ENCODE measurements at places on chromosomes 16 and 17.

GRCh38 chr17:76612977-76613851 lies 27.6 kb upstream of the ST6GALNAC2 start:
- no peaks in the 10 kb centered on the region for H3K4me1 ChIP-seq
- H3K36me3 ChIP-seq: no peaks in the 10 kb centered on the region
- H3K27me3 ChIP-seq: peaks cover 29% of the 10 kb centered on the region
- no peak overlapping the region for H3K27ac ChIP-seq

- no peaks in the 10 kb centered on the region for H3K4me1 ChIP-seq
- no peak overlapping the region for H3K27ac ChIP-seq
- no peak for DNase-seq
- no peaks in the 10 kb centered on the region for H3K36me3 ChIP-seq
- peaks cover 4% of the 10 kb centered on the region for H3K27me3 ChIP-seq
Observed at GRCh38 chr16:82287937-82288336, 117.9 kb upstream of the MPHOSPH6 start.

- peak overlapping the region; percentile 90 for H3K27ac ChIP-seq
- DNase-seq: peak; percentile 77
- no peaks in the 10 kb centered on the region for H3K36me3 ChIP-seq
- H3K4me1 ChIP-seq: peaks cover 43% of the 10 kb centered on the region
- peaks cover 2% of the 10 kb centered on the region for H3K27me3 ChIP-seq
Observed at GRCh38 chr17:50511058-50511457, 2.8 kb downstream of the MYCBPAP start.

GRCh38 chr16:78869492-78869891 lies 731.0 kb downstream of the MAF start:
- H3K4me1 ChIP-seq: no peaks in the 10 kb centered on the region
- no peak overlapping the region for H3K27ac ChIP-seq
- no peak for DNase-seq
- no peak overlapping the region for H3K4me3 ChIP-seq
- no peaks in the 10 kb centered on the region for H3K27me3 ChIP-seq
- H3K36me3 ChIP-seq: no peaks in the 10 kb centered on the region

- peak; percentile 62 for DNase-seq
- H3K36me3 ChIP-seq: peaks cover 37% of the 10 kb centered on the region
- H3K27ac ChIP-seq: peak overlapping the region; percentile 29
- peaks cover 43% of the 10 kb centered on the region for H3K4me1 ChIP-seq
- no peak overlapping the region for H3K4me3 ChIP-seq
Observed at GRCh38 chr17:7912927-7913524, 3.1 kb downstream of the RNF227 start.

DNA sequence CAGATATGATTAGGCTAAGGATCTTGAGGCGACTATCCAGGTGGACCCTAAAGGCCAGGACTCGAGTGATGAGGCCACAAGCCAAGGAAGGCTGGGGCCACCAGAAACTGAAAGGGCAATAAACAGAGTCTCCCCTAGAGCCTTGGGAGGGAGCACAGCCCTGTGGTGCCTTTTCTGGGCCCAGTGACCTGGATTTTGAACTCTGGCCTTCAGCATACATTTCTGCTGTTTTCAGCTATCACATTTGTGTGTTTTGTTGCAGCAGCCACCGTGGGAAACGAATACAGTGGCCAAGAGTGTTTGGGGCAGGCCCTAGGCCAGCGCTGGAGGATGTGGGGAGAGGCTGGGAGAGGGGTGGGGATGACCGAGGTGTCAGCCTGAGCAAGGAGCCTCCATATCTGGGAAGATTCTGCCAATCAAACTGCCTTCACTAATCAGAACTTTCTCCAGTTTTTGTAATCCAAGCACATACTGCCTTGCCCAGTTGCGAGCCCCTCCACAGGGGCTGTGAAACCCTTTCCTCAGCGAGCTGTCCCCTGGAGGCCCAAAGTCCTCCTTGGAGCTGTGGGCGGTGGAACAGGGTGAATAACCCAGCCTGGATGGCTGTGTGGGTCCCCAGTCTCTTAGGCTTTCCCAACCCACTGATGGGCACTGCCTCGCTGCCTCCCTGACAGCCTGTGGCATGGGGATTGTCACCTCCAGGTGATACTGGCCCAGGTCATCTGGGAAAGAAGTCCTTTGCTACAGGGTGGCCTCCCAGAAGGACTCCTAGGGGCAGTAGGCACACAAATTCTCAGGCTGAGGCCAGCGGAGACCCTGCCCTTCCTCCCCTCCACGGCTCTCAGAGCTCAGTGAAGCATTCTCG lies 16.8 kb downstream of the B9D1 start:
- no peak overlapping the region for H3K4me3 ChIP-seq
- no peak overlapping the region for H3K27ac ChIP-seq
- H3K36me3 ChIP-seq: no peaks in the 10 kb centered on the region
- DNase-seq: no peak
- no peaks in the 10 kb centered on the region for H3K4me1 ChIP-seq

DNA sequence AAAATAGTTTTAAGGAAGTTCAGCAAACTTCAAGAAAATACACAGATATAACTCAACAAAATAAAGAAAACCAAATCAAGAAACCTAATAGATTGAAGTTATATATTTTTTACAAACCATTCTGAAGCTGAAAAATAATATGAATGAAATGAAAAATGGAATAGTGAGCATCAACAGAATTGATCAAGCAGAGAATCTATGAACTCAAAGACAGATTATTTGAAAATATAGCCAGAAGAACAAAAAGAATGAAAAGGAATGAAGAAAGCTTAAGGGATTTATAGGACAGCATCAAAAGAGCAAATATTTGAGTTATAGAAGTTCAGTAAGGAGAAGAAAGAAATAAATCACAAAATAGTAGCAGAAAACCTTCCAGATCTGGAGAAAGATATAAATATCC lies 37.8 kb downstream of the CDR2 start:
- DNase-seq: no peak
- peaks cover 86% of the 10 kb centered on the region for H3K36me3 ChIP-seq
- H3K27me3 ChIP-seq: no peaks in the 10 kb centered on the region
- no peak overlapping the region for H3K4me3 ChIP-seq
- peak overlapping the region; percentile 5 for H3K27ac ChIP-seq
- peaks cover 12% of the 10 kb centered on the region for H3K4me1 ChIP-seq

DNA sequence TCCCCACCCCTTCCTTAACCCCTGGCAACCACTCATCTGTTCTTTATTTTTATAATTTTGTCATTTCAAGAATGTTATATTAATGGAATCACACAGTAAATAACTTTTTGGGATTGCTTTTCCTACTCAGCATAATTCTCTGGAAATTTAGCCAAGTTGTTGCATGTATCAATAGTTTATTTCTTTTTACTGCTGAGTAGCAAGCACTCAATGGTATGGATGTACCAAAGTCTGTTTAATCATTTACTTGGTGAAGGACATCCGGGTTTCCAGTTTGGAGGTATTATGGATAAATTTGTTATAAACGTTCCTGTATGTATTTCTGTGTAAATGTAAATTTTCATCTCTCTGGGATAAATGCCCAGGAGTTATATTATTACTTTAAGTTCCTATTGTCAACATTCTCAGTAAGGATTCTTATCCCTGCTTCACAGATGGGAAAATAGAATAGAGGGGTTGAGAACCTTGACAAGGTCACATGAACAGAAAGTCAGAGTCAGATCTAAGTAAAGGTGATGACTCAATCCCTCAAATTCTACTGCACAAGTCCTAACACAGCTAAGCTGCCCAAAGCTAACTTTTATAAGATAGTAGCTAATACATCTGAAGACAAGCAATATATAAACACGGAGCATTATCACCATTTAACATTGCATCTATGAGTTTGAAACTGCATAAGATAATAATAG lies 62.4 kb upstream of the MTMR4 start:
- peaks cover 5% of the 10 kb centered on the region for H3K27me3 ChIP-seq
- peaks cover 4% of the 10 kb centered on the region for H3K4me1 ChIP-seq
- no peak for DNase-seq
- no peaks in the 10 kb centered on the region for H3K36me3 ChIP-seq
- H3K27ac ChIP-seq: no peak overlapping the region
- no peak overlapping the region for H3K4me3 ChIP-seq

DNA sequence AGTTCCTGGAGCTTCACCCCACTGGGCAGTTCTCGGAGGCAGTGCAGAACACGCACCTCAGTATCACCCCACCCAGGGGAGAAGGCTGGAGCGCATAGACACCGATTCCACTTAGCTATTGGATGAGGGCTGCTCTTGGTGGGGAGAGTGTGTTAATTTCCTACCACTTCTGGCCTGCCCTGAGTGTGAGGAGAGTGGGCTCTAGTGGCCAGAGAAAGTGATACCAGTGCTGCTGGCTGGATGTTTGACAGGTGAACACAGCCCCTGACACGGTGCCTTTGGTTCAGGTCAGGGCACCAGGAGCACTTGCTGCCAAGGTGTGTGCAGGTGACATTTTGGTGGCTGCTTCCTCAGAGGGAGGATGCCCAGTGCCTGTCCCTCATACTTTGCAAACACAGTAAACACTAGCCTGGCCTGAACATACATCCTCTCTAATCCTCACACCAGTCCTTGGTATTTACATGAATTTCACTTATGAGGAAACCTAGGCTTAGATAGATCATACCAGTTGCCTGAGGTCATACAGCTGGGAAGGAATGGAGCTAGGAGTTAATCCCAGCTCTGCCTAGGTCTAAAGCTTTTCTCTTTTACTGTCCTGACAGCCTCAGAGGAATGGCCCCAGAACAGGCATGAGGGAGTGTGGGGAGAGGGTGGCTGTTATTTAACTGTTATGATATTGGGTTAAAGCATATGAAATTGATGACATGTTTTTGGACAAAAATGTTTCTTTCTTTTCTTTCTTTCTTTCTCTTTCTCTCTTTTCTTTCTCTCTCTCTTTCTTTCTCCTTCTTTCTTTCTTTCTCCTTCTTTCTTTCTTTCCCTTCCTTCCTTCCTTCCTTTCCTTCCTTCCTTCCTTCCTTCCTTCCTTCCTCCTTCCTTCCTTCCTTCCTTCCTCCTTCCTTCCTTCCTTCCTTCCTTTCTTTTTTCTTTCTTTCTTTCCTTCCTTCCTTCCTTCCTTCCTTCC lies 21.0 kb upstream of the ITGAX start:
- H3K4me1 ChIP-seq: peaks cover 49% of the 10 kb centered on the region
- peak; percentile 59 for DNase-seq
- H3K27me3 ChIP-seq: peaks cover 70% of the 10 kb centered on the region
- peaks cover 11% of the 10 kb centered on the region for H3K36me3 ChIP-seq

DNA sequence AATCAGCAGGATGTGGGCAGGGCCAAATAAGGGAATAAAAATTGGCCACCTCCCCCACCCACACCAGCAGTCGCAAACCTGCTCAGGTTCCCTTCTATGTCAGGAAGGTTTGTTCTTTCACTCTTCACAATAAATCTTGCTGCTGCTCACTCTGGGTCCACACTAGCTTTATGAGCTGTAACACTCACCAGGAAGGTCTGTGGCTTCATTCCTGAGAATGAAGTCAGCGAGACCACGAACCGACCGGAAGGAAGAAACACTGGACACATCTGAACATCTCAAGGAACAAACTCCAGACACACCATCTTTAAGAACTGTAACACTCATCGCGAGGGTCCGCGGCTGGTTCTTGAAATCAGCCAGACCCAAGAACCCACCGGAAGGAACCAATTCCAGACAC lies 115.5 kb upstream of the TBX2 start:
- no peak for DNase-seq
- H3K36me3 ChIP-seq: no peaks in the 10 kb centered on the region
- peaks cover 19% of the 10 kb centered on the region for H3K4me1 ChIP-seq
- H3K27me3 ChIP-seq: no peaks in the 10 kb centered on the region

- no peak for DNase-seq
- H3K27me3 ChIP-seq: peaks cover 15% of the 10 kb centered on the region
- no peaks in the 10 kb centered on the region for H3K36me3 ChIP-seq
- H3K27ac ChIP-seq: no peak overlapping the region
- no peak overlapping the region for H3K4me3 ChIP-seq
Observed at GRCh38 chr16:48629016-48629415, 19.0 kb upstream of the N4BP1 start.

GRCh38 chr16:72131036-72131435 lies 37.4 kb downstream of the DHX38 start:
- H3K27ac ChIP-seq: no peak overlapping the region
- no peaks in the 10 kb centered on the region for H3K36me3 ChIP-seq

DNA sequence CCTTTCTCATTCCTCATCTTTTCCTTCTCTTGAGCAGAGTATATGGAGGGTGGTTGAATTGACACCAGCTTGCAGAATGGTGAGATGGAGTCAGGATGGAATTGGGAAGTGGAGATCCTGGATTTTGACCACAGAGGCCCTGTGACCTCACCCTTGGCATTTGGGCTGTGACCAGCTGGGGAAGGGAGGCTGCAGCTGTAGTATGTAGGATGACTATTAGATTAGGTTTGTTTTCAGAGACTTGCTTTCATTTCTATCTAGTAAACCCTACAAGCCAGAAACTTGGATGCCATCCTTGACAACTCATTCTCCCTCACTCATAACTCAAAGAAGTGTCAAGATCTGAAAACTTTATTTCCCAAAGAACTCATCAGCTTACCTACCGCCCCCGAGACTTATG lies 5.9 kb downstream of the GNGT2 start:
- peaks cover 14% of the 10 kb centered on the region for H3K4me1 ChIP-seq
- H3K27me3 ChIP-seq: peaks cover 13% of the 10 kb centered on the region
- H3K4me3 ChIP-seq: no peak overlapping the region
- no peaks in the 10 kb centered on the region for H3K36me3 ChIP-seq
- no peak for DNase-seq

All from activated naive CD4-positive, alpha-beta T cell treated with anti-CD3 and anti-CD28 coated beads, Interleukin-2, amount 10 ng/mL, durations not matched to agents 7 days and 5 days (primary cell).